LHCN-M2 (cell line): ENCODE measurements at places on chromosomes 7 and 10.

DNA sequence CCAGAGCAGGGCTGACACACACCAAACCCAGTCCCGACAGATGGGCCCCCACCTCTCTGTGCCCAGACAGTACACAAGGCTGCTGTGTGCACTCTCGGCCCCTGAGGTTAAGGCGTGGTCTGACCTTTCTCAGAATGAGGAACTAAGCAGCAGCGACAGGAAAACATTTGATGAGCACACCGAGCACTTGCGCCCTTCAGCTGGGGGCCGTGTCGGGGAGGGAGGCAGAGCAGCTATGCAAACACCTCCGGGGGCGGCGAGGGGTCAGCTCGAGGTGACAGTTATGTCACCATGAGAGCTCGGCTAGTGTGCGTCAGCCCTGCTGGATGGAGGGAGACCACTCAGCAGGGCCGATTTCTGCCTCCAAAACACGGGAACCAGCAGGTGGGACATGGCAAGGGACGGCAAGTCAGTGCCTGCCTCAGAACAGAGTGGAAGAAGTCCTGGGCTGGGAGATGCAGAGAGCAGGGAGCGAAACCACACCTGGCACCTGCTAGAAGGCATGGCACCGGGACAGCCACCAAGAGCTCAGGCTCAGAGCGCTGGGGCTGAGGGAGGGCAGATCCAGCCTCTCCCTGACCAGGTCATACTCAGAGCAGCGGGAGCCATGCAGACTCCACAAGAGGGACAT, 57.4 kb downstream of the CHST15 start:
- DNase-seq: no peak

DNA sequence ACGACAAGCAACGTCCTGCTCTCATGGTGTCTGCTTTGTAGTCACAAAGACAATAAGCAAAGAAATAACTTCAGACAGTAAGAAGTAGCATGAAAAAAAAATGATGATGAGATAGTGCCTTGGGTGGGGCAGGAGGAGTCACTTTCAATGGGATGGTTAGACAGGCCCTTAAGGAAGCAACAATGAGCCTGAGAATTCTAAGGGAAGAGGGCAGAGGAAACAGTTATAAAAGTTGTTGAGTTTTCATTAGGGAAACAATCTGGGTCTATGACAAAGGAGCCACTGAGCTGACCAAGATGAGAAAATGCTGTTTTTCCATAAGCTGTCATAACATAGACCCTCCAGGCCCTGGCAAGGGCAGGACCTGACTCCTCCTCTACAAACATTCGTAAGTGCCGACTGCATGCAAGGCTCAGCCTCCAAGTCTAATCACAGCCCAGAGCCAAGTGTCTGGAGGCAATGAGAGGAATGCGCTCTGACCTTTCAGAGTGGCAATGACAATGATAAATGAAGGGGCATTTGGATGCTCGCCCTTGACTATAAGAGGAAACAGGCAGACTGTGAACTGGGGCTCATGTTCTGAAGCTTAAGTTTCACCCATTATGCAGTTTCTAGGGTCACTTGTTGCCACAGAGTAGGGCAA, 43.7 kb downstream of the PPP1R3C start:
- DNase-seq: peak; percentile 62

GRCh38 chr7:74033372-74034311, 5.7 kb downstream of the ELN start:
- DNase-seq: no peak

DNA sequence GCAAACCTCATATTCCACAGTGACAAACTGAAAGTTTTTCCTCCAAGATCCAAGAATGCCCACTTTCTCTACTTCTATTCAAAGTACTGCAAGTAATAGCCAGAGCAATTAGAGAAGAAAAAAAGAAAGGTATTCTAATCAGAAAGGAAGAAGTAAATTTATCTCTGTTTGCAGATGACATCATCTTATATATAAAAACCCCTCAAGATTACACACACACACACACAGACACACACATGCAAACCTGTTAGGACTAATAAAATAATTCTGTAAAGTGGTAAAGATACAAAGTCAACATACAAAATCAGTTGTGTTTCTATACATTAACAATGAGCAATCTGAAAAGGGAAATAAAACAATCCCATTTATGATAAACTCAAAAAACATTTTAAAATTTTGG, 44.7 kb upstream of the AASS start:
- DNase-seq: no peak

DNA sequence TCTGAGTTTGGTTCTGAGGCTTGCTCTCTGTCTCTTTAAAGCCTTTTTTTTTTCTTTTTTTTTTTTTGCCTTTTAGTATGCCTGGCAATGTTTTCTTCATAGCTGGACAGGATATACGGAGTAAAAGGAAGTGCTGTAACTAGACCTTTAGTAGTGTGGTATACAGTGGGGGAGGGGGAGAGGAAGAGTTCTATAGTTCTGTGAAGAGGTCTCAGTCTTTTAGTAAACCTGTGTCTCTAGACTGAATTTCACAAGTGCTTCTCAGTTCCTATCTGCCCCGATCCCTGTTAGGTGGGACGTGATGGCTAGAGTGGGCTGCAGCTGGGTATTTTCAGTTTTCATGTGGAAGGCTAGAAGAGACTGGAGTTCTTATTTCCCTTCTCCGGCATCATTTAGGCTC, 3.1 kb upstream of the ABCC2 start:
- peak; percentile 83 for DNase-seq

- DNase-seq: no peak
Observed at GRCh38 chr7:158609313-158609974, 21.8 kb upstream of the PTPRN2 start.

GRCh38 chr10:3169271-3169670, 3.3 kb downstream of the PITRM1 start:
- DNase-seq: no peak

- no peak for DNase-seq
Observed at GRCh38 chr10:3115685-3116084, 48.3 kb downstream of the PFKP start.
